Urinary bladder (tissue), 4 donors: ENCODE measurements at places on chromosomes 11 and 22. TPM values are rescaled to one million over a fixed set of nuclear protein-coding genes. Genes with fewer than 3 reads are reported as not detected.

The SEZ6L gene
- 0.48 TPM for polyA plus RNA-seq

The TRIM48 gene
- not detected for polyA plus RNA-seq

The POU2AF3 gene
- polyA plus RNA-seq = 7.7 TPM

The BCO2 gene
- 2.8 TPM for polyA plus RNA-seq

The TRIM6 gene
- 4.1 TPM for polyA plus RNA-seq

The GLYATL2 gene
- polyA plus RNA-seq = 0.35 TPM

The YAP1 gene
- 112 TPM for polyA plus RNA-seq

The DLG2 gene
- 3.4 TPM for polyA plus RNA-seq

The GVQW3 gene
- polyA plus RNA-seq = 1.7 TPM

The OR6T1 gene
- polyA plus RNA-seq = not detected

The NPAS4 gene
- polyA plus RNA-seq = 2.4 TPM

The TEAD1 gene
- polyA plus RNA-seq = 80.7 TPM

The MYOD1 gene
- not detected for polyA plus RNA-seq
